Ascending aorta (tissue), 2 donors: ENCODE measurements at places on chromosomes 1 and 21. TPM values are rescaled to one million over a fixed set of nuclear protein-coding genes. Genes with fewer than 3 reads are reported as not detected.

DNA sequence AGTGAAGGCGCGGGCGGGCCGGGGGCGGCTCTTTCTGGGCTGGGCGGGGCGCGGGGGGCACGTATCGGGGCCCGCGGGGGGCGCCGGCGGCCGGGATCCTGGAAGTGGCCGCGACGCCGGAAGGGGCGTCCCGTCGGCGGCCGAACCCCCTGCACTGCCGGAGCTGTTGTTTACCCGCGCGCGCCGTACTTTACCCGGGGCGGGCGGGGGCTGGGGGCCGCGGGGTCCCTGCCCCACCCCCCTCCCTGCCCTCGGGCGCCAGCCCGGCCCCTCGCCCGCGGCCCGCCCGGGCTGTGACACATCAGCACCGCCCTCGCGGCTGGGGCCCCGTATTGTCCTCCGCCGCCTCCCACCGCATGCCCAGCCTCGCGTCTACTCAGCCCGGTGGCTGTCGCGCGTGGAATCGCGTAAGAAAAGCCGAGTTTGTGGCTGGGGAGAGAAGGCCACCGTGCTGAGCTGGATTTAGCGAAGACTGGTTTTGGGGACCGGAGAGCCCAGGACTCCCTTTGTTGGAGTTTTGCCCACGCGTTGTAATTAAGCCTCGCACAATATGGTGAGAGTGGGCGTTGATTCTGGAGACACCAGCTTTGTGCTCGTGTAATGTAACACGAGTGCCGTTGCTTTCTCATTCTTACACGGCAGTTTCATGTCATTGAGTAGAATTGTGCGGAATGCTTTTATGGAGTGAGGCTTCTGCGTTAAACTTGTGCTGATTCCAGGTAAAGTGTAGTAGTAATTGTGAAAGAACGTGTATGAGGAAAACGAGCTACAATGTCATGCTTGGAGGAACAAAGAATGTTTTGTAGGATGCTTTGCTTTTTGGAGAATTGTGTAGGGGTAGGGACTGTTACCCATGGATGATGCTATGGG lies 559 bp downstream of the BACH1 start:
- DNase-seq, result peak; percentile 83
- peaks cover 22% of the 10 kb centered on the region for H3K4me1 ChIP-seq
- H3K4me3 ChIP-seq, result peak overlapping the region; percentile 97
- no peaks in the 10 kb centered on the region for H3K36me3 ChIP-seq
- no peaks in the 10 kb centered on the region for H3K27me3 ChIP-seq
- H3K27ac ChIP-seq, result peak overlapping the region; percentile 88

PRAMEF17 gene
- total RNA-seq, result not detected

DNA sequence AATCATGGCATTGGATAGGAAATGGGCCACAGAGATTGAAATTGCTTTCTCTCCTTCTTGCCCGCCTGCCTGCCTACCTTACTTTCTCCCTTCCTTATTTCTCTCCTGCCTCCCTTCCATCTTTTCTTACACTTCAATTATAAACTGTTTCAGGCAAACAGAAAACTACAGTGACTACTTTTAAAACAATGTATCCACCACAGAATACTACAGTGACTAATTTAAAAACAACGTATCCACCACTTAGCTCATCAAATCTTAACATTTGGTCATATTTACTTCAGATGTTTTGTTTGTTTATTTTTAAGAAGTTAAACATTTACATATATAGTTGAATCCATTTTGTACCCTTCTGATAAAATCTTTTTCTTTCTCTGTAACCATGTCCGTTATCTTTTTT lies 54.4 kb downstream of the SNRPE start:
- H3K4me1 ChIP-seq, result no peaks in the 10 kb centered on the region
- H3K27ac ChIP-seq, result no peak overlapping the region
- no peak overlapping the region for H3K4me3 ChIP-seq
- H3K36me3 ChIP-seq, result no peaks in the 10 kb centered on the region
- H3K27me3 ChIP-seq, result no peaks in the 10 kb centered on the region

GRCh38 chr1:244162786-244163530 lies 111.9 kb downstream of the ZBTB18 start:
- H3K36me3 ChIP-seq, result no peaks in the 10 kb centered on the region
- no peak overlapping the region for H3K27ac ChIP-seq
- no peaks in the 10 kb centered on the region for H3K27me3 ChIP-seq
- no peak for DNase-seq
- H3K4me3 ChIP-seq, result no peak overlapping the region

AZIN2 gene
- 3.5 TPM for total RNA-seq

DNA sequence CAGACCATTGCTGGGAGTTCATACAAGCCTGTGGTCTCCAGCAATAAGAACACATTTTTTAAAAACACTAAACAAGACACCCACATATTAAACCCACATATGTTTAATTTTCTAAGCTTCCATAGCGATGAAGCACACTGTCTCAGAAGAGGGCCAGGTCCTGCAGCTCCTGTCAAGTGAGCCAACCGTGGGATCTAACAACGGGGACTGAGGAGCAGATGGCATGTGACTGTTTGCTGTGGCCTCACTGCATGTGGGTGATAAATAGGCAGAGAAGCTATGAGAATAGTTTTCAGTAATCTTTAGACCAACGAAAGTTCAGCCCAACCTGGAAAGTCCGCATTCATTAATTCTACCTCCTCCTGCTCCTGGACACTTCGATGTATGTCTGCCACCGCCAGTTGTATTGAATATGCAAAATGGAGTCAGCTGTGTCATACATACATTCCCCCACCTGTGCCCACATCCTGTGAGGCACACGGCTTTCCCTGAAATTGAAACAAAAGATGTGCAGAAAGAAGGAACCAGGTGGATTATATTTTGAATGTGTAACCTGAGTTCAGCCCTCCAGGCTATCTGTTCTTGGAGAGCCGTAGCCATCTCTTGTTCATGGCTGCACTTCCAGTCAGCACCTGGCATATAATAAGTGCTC lies 88.2 kb downstream of the MIS18A start:
- H3K36me3 ChIP-seq, result no peaks in the 10 kb centered on the region
- H3K4me1 ChIP-seq, result no peaks in the 10 kb centered on the region
- no peaks in the 10 kb centered on the region for H3K27me3 ChIP-seq
- no peak overlapping the region for H3K27ac ChIP-seq

GNPAT gene
- total RNA-seq, result 34.8 TPM

- H3K27ac ChIP-seq, result no peak overlapping the region
- peaks cover 31% of the 10 kb centered on the region for H3K36me3 ChIP-seq
- no peaks in the 10 kb centered on the region for H3K27me3 ChIP-seq
- DNase-seq, result no peak
- H3K4me3 ChIP-seq, result no peak overlapping the region
These were observed 32.1 kb downstream of the URB2 start for GRCh38 chr1:229657993-229658755.

FOXD2 gene
- 1.3 TPM for total RNA-seq

TADA1 gene
- total RNA-seq, result 12.8 TPM

- no peak overlapping the region for H3K4me3 ChIP-seq
- no peaks in the 10 kb centered on the region for H3K27me3 ChIP-seq
- no peak for DNase-seq
- H3K27ac ChIP-seq, result no peak overlapping the region
- H3K4me1 ChIP-seq, result no peaks in the 10 kb centered on the region
- no peaks in the 10 kb centered on the region for H3K36me3 ChIP-seq
These were observed 77.8 kb downstream of the DRAM2 start for GRCh38 chr1:111062081-111062480.

- no peaks in the 10 kb centered on the region for H3K36me3 ChIP-seq
- no peak overlapping the region for H3K27ac ChIP-seq
- no peak for DNase-seq
- H3K4me1 ChIP-seq, result no peaks in the 10 kb centered on the region
- H3K27me3 ChIP-seq, result no peaks in the 10 kb centered on the region
These were observed 460.6 kb downstream of the DSCAM start for GRCh38 chr21:40386294-40386911.

- H3K4me1 ChIP-seq, result peaks cover 2% of the 10 kb centered on the region
- H3K4me3 ChIP-seq, result peak overlapping the region; percentile 44
- no peak for DNase-seq
- H3K27ac ChIP-seq, result no peak overlapping the region
- H3K27me3 ChIP-seq, result peaks cover 15% of the 10 kb centered on the region
- no peaks in the 10 kb centered on the region for H3K36me3 ChIP-seq
These were observed 1.6 kb downstream of the CLIC6 start for GRCh38 chr21:34670220-34670961.

DNA sequence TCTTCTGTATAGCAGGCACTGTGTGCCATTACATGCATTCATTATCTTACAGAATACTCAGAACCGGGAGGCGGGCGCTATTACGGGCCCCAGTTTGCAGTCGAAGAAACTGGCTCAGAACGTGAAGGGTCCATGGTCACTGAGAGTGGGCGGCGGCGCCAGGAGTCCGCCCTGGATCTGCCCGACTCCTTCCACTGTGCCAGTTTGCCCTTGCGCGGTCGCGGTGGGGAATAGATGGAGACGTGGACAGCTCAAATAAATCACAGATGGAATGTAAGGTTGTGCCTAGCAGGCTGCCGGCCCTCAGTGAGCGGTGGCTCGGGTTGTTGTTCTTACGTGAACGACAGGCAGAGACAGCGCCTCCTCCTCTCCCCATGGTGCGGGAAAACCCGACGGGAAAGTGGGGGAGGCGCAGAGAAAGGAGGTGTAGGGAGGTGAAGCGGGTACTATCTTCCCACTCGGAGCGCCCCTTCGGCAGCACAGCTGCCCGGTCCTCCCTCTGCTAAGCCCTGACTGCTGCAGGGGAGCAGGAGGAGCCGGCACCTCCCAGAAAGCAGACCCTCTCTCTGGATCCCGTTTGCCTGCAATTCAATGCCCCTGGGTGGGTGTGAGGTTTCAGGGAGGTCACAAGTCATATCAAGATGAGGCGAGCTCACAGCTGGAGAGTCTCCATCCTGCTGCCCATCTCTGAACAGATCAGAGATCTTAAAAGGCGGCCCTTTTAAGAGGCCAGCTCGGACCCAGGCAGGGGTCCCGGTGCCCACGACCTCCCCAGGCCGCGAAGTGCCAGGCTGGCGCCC lies 1.1 kb downstream of the COL9A2 start:
- H3K4me1 ChIP-seq, result no peaks in the 10 kb centered on the region
- peak overlapping the region; percentile 74 for H3K27ac ChIP-seq
- DNase-seq, result no peak

RER1 gene
- 61.3 TPM for total RNA-seq

- no peaks in the 10 kb centered on the region for H3K36me3 ChIP-seq
- no peaks in the 10 kb centered on the region for H3K4me1 ChIP-seq
- H3K27me3 ChIP-seq, result no peaks in the 10 kb centered on the region
- no peak overlapping the region for H3K4me3 ChIP-seq
These were observed 9.9 kb downstream of the SYNJ1 start for GRCh38 chr21:32717851-32718316.

DNA sequence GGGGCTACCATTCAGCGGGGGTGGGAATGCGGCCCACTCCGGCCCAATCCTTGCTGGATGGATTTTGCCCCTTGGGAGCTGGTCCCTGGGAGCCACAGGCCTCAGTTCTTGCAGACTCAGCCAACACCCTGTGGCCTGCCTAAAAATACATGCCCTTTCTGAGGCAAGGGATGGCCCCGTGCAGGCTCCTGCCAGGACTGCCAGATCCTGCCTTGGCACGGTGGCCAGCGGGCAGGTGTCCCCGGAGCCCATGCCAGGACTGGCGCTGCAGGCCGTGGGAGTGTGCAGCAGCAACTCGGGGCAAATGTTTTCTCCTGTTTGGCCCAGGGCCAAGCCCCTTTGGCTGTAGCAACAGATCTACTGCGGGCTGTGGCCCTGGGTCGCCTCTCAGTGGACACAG lies 1.6 kb upstream of the PANK4 start:
- H3K27me3 ChIP-seq, result no peaks in the 10 kb centered on the region
- H3K27ac ChIP-seq, result peak overlapping the region; percentile 20
- no peak overlapping the region for H3K4me3 ChIP-seq

- H3K27ac ChIP-seq, result no peak overlapping the region
- no peaks in the 10 kb centered on the region for H3K4me1 ChIP-seq
- no peak overlapping the region for H3K4me3 ChIP-seq
- H3K27me3 ChIP-seq, result peaks cover 18% of the 10 kb centered on the region
These were observed 7.5 kb downstream of the MMEL1 start for GRCh38 chr1:2625311-2625710.

GRCh38 chr21:46115441-46116188 lies 17.7 kb downstream of the COL6A2 start:
- H3K27me3 ChIP-seq, result no peaks in the 10 kb centered on the region
- peak; percentile 5 for DNase-seq
- no peaks in the 10 kb centered on the region for H3K4me1 ChIP-seq
- no peak overlapping the region for H3K27ac ChIP-seq
- no peak overlapping the region for H3K4me3 ChIP-seq

DNA sequence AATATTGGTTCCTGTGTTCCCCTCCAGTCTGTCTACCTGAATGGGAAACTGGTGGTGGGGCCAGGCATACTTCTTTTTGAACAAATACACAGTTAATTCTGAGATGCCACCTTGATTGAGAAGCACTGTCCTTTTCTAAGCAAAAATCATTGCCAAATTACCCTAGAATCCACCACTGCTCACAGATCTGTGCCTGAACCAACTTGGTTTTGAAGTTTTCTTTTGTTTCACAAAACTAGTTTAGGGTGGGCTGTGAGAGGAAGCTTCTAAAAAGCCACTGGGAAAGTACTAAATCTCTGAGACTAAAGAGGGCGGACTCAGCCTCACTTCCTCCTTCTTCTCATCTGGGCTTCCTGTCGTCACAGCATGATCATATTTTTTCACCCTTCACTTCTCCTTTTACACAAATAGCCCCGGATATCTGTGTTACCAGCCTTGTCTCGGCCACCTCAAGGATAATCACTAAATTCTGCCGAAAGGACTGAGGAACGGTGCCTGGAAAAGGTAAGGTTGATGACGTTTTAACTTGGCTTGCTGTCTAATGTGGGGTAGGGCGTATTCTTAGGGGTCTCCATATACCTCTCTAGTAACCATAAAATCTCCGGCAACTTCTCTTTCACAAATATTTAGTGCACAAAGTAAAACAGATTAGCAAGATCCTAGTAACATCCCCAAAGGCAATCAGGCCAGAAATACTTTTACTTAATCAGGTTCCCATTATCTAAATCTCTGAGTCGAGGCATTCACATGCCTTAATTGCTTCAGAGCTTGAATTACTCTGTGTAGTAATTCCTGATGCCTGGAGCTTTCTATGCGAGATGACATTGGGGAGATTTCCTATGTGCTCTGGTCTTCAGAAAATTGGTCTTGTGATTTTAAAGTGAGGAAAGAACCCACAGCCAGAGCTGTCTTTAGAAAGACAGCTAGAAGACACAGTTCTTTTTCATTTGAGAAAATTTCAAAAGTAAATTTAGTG lies at the start of gene CD53:
TSS of gene CD53 (plus strand) at position 404 of the 976 bp plus-strand sequence. CDS start 18,261 bp downstream, outside the sequence.
- no peaks in the 10 kb centered on the region for H3K4me1 ChIP-seq
- DNase-seq, result no peak
- no peaks in the 10 kb centered on the region for H3K27me3 ChIP-seq
- H3K27ac ChIP-seq, result peak within 1 kb of the TSS; percentile 43

GRCh38 chr1:180652792-180653191 lies 21.0 kb downstream of the XPR1 start:
- no peak overlapping the region for H3K27ac ChIP-seq
- no peaks in the 10 kb centered on the region for H3K27me3 ChIP-seq
- no peaks in the 10 kb centered on the region for H3K4me1 ChIP-seq
- DNase-seq, result no peak
- no peaks in the 10 kb centered on the region for H3K36me3 ChIP-seq

DNA sequence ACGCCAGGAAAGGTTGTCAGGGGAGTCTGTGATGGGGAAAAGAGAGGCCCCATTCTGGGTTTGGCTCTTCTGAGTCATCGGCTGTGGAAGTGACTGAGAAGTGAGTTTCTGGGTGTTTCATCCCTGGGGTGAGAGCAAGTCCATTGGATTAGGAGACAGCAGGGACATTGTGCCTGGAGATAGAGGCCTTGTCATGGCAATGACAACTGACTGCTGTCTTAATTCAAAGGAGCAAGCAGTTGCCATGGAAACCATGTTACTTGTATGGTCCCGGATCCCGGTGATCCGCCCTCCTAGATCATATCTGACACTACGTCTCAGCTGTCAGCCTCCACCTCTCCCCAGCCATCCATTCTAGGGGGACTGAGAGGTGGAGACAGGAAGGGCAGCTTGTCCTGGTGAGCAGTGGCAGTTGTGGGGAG lies 34.4 kb downstream of the KIAA0040 start:
- H3K27ac ChIP-seq, result no peak overlapping the region
- DNase-seq, result no peak
- H3K4me3 ChIP-seq, result no peak overlapping the region
- peaks cover 13% of the 10 kb centered on the region for H3K36me3 ChIP-seq
- no peaks in the 10 kb centered on the region for H3K4me1 ChIP-seq

TDRD5 gene
- total RNA-seq, result not detected

IVL gene
- not detected for total RNA-seq
